Caudate nucleus (tissue), 63 donors: ENCODE measurements at places on chromosomes 3 and 15.

DNA sequence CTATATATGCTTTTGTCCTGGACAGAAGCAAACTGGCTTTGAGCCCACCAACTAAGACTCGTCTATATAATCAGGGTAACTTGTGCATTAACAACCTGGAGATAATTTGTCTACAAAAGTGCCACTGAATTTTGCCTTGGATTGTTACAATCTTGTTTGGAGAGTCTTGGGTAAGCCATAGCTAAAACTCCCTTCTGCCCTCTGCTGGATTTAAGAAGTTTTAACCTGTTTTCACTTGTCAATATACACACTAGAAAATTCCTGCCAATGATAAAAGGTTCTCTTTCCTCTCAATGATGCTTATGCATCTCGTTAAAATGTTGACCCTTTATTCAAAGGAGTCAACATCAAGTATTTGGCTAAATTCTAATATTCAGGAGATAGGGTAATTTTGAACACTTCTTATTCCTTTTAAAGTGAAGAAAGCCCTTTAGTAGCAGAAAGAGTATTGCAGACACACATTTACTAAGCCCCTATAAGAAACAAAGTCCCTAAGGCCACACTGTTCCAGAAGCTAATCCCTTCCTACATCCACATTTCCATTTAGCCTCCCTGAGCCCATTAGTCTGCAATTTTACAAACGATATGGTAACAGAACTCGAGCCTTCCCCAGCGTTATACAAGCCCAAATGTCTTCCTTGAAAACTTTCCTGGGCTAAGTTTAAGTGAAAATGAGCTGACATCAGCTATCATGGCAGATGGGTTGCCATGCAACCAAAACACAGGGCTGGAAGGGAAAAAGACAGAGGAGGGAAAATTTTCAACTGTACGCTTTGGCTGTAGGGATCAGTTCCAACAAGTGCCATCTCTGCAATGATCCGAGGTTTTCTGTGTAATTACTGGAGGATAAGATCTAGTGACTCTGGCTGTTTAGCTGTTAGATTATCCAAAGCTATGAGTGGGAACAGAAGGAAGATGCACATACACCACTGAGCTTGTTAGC is 75.9 kb upstream of the FGF12 start:
- DNase-seq = no peak

DNA sequence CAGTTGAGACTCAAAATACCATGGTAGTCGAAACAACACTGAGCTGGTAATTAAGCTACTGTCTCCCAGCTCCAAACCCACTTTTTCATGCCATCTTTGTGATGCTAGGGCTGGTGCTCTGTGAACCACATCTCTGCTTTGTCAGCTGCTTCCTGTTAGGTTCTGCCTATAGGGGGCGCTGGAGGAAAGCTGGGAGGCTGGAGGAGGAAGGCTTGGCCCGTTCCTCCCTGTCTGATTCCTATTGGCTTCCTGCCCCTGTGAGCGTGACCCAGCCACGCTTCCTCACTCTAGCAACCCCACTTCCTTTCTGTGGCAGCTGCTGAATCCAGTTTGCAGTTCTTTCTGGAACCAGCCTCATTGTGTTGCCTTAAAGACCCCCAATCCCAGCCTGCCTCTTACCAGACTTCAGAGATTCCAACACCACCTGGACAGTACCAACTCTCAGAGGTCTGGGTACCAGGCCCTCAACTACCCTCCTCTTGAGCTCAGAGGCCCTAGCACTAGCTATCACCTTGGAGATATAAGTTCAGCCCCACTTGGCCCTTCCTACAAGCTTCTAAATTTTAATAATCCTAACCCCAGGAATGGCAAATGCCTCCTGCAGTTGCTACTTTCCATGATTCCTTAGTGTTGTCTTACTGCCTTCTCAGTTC is 120.9 kb downstream of the ERC2 start:
- peak; percentile 59 for DNase-seq

DNA sequence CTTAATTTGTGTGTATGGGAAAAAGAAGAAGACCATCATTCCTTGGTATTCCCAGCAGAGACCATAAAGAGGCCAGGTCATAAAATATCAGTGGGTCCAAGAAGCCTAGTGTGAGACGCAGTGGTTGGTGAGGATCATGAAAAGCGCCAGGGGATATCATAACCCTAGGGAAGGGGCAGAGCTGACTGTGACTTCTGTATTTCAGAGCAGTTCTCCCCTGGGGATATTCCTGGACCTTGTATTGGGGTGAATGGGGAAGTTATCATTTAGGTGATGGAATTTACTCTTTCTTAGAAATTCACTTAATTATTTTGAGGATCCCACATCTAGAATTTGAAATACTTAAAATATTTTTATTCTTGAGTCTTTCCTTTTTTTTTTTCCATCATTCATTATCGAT is 34.9 kb upstream of the UMPS start:
- DNase-seq = no peak

GRCh38 chr3:43233062-43233461 is 53.3 kb upstream of the SNRK start:
- DNase-seq = no peak

DNA sequence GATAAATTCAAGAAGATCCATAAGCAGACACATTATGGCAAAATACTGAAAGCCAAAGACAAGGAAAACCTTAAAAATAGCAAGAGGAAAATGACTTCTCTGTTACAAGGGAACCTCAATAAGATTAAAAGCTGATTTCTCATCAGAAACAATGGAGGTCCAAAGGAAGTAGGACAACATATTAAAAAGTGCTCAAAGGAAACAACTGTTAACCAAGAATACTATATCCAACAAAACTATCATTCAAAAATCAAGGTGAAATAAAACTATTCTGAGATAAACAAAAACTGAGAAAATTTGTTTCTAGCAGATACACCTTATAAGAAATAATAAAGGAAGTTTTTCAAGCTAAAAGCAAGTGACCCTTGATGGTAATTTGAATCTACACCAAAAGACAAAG is 314.7 kb upstream of the ROPN1 start:
- no peak for DNase-seq

- no peak for DNase-seq
These were observed 16.5 kb downstream of the SEMA7A start for GRCh38 chr15:74417225-74417624.

- no peak for DNase-seq
These were observed 8.6 kb upstream of the CBLB start for GRCh38 chr3:105877336-105877910.

DNA sequence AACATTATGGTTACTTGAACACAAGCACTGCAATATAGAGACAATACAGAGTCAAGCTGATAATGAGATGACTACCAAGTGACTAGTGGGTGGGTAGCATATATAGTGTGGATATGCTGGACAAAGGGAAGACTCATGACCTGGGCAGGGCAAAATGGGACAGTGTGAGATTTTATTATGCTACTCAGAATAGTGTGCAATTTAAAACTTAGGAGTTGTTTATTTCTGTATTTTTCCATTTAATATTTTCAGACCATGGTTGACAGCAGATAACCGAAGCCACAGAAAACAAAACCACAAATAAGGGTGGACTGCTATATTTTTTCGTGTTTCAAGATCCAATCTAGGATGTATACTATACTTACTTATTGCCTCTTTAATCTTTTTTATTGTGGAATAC is 19.6 kb downstream of the GALK2 start:
- DNase-seq = no peak

GRCh38 chr15:56240390-56240789 is 3.3 kb downstream of the RFX7 start:
- no peak for DNase-seq

GRCh38 chr15:61511089-61511488 is 282.0 kb upstream of the RORA start:
- no peak for DNase-seq
